ENCODE measurements at places on chromosomes 5 and 9.

DNA sequence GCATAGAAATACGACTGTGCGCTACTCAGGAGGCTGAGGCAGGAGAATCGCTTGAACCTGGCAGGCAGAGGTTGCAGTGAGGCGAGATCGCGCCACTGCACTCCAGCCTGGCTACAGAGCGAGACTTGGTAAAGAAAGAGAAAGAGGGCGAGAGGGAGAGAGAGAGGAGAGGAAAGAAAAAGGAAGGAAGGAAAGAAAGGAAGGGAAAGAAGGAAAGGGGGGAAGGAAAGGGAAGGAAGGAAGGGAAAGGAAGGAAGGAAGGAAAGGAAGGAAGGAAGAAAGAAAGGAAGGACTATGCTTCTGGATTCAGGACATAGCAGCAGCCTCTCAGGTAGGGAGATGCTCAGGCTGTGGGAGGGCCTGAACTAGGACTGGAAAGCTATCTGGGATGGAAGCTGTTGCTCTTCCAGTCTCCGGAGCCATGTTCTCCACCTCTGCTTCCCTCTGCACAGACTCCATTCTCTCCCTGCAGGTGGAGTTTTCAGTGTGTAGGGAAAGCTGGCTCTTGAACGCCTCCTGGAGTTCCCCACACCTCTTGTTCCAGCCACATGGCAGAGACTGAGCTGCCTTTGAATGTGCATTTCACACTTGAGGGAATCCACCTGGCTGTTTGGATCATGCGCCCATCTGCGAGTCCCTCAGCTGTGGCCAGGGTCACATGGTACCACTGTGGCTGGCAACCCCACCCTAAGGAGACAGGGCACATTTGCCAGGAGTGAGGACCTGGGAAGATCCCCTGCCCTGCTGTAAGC lies 9.1 kb downstream of the SWI5 start:
- no peak for DNase-seq

- DNase-seq = no peak
These were observed at the start of gene SHROOM1 for GRCh38 chr5:132830436-132831094. Gene SHROOM1 (minus strand): TSS chr5:132830647. CDS start chr5:132826140, 4,507 bp downstream.

- no peak for DNase-seq
These were observed 76.5 kb downstream of the PHF2 start for GRCh38 chr9:93652604-93653592.

- DNase-seq = no peak
These were observed 38.0 kb upstream of the OLFM1 start for GRCh38 chr9:135049460-135049859.

- DNase-seq = no peak
These were observed 555.0 kb downstream of the RAB3C start for GRCh38 chr5:59137846-59138245.

GRCh38 chr9:109117856-109118807 lies 1.6 kb downstream of the TMEM245 start:
- peak; percentile 83 for DNase-seq

DNA sequence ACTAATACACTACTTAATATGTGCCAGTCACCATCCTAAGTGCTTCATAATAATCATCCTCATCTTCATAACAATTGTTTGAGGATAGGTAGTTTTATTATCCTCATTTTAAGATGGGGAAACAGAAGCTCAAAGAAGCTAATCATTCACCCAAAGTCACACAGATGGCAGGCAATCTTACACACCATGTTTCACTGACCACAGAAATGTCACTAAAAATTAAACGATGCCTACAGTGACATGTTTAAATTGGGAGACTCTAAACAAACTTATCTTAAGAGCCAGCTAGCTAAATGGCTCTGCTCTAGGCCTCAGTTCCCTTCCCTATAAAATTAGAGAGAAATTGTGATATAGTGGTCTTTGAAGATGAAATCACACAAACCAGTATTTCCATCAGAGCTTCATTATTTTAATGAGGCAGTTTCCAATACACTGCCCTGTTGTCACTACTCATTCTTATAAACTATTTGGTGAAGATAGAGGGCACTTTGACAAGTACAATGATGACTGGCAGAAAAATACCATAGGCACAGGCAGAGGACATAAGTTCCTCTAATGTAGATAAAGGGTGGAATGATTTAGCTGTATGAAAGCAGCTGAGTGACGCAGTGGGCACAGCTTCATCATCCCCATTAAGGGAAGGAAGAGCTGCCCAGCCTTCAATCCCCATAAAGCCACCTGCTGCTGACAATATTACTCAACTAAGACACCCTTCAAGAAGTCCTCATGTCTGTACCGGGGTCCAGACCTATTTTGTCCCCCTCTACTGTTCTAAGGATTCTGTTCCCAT lies 224.1 kb downstream of the ACTL7B start:
- DNase-seq = no peak

- DNase-seq = no peak
These were observed 221.7 kb downstream of the FGF10 start for GRCh38 chr5:44167540-44167939.

DNA sequence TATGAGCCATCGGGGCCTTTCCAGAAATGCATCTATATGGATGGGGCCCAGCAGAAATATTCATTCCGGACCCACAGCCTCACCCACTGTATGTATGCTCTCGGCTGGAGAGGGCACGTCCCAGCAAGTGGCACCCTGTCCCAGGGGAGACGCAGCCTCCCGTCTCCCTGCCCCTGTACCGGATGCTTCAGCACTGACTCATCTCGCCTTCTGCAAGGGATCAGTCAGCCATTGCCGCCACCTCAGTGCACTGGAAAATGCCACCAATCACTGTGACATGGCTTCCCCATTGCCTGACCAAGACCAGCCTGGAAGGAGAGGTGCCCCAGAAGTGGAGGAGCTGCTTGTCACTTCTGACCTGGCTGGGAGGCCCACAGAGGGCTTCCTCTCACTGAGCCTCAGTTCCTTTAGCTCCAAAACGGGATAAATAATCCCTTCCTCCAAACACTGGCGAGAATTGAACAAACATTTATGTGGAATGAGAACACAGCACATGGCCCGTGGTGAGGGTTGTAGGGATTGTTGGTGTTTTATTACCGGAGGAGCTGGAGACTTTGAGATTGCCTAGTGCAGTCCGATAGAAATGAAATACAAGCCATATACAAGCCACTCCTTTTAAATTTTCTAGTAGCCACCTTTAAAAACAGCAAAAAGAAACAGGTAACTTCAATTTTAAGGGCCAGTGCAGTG lies 43.9 kb upstream of the ORM1 start:
- DNase-seq = no peak

DNA sequence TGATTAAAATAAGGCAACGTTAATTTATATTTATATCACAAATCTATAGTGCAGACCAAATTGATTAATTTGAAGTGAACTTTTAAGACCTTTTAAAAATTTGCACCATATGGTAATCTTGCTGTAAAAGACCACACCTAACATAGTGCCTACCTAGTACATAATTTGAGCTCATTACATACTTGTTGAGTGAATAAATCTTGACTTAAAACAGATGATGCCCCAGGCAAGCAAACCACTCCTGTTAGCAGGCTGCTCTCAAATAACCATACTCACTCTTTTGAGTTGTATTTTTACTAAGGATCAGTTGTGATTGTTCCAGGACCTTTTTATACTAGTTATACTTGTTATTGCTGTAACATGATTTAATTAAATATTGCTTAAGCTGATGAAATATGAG lies 27.2 kb downstream of the CMYA5 start:
- DNase-seq = no peak

GRCh38 chr9:134469041-134469875 lies 143.0 kb downstream of the RXRA start:
- no peak for DNase-seq

DNA sequence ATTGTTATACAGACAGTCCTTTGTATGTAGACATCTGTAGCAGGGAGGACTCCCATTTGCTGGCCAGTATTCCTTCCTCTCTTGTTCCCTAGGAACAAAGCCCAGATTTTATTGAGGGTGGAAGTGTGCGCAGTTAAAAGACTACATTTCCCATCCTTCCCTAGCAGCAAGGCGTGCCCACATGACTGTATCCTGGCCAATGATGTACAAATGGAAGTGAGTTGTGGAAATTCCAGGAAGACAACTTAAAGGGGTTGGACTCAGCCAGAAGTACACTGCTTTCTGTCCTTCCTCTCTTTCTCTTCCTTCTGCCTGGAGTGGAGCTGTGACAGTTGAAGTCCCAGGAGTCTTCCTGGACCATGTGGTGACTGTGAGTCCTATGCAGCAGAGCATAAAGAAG lies 89.0 kb downstream of the HRH2 start:
- no peak for DNase-seq

DNA sequence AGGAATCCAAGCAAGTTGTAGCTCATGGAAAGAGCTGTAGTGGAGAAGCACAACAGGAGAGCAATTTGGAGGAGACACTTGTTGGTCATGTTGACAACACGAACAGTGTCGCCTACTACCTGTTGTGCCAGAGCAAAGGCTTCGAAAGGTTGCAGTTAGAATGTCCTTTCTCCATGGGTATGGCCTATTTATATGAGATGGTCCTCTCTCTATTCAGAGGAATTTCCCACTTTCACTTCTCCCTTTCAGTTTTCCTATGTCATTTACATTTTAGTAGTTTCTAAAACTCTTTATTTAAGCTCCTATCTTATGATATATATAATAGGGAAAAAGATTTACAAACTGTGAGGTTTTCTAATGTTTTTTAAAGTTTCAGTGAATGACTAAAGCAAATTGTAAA lies at the start of gene IFNB1:
Gene IFNB1 (minus strand): TSS at position 162 of the 400 bp plus-strand sequence. CDS start 73 bp downstream, at position 89.
- no peak for DNase-seq

- no peak for DNase-seq
These were observed 27.9 kb downstream of the IPPK start for GRCh38 chr9:92642041-92642451.

DNA sequence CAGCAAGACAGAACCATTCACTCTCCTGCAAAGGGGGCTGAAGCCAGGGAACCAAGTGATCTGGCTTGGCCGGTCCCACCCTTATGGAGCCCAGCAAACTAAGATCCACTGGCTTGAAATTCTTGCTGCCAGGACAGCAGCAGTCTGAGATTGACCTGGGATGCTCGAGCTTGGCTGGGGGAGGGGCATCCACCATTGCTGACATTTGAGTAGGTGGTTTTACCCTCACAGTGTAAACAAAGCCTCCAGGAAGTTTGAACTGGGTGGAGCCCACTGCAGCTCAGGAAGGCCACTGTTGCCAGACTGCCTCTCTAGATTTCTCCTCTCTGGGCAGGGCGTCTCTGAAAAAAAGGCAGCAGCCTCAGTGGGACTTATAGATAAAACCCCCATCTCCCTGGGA lies 60.5 kb downstream of the TNFSF8 start:
- peak; percentile 33 for DNase-seq

DNA sequence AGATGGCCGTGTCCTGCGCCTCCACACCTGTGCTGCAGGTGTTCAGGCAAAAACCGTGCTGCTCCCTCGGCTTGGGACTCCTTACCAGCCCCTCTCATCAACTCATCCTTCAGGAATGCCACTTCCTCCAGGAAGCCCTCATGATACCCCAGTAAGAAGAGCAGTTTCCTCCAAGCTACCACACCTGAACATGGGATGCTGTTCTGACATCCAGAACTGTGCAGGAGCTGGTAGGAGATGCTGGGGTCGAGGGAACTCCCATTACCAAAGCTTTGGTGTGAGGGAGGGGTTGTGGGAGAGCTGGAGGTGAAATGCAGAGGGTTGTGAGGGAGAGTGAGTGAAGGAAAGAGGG lies 18.9 kb downstream of the CARD19 start:
- DNase-seq = no peak

DNA sequence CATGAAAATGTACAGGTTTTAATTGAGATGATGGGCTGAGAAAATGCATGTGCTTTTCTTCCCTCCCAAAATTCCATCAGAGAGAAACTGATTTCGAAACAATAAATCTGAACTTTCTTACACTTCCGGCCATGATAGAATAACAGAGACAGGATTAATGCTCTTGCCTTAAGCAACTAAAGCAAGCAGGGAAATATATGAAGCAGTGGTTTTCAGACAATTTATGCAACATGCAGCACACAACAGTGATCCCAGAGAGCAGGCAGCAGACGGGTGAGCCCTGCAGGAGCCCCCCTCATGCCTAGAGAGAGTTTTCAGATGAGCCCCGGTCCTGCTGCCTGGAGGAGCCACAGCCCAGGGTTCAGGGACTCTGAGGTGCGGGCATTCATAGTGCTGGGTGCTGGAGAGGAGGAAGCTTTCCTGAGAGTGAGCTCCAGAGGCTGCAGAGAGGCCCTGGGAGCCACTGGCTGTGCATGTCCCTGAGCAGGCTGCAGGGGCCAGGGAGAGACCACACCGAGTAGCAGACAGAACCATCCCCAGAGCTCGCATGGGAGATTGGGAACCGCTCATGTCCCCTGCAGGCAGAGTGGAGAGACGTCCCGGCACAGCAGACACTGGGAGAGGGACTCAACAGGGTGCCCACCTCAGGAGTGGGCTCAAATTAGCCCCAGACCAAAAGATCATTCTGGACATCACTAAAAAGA lies 143.5 kb downstream of the OLFM1 start:
- no peak for DNase-seq

GRCh38 chr9:126451316-126451885 lies 124.8 kb downstream of the MVB12B start:
- DNase-seq = no peak

DNA sequence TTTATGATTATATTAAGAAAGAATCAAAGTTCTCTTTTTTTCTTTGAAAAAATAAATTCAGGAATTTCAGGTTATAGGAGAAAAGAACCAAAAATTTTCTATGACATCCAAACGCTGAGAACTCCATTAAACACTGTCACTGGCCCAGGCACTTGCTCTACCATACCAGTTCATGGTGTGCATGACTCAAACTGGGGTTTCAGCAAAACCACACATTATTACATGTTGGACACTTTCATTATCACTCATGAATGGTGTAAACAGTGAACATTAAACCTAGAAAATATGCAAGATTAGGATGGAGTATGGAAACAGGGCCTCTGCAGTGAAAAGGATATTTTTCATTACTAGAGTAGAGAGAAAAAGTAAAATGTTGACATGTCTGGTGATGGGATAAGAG lies 369.9 kb upstream of the FAM174A start:
- DNase-seq = no peak

GRCh38 chr9:21813575-21814473 lies 11.4 kb downstream of the MTAP start:
- peak; percentile 88 for DNase-seq

DNA sequence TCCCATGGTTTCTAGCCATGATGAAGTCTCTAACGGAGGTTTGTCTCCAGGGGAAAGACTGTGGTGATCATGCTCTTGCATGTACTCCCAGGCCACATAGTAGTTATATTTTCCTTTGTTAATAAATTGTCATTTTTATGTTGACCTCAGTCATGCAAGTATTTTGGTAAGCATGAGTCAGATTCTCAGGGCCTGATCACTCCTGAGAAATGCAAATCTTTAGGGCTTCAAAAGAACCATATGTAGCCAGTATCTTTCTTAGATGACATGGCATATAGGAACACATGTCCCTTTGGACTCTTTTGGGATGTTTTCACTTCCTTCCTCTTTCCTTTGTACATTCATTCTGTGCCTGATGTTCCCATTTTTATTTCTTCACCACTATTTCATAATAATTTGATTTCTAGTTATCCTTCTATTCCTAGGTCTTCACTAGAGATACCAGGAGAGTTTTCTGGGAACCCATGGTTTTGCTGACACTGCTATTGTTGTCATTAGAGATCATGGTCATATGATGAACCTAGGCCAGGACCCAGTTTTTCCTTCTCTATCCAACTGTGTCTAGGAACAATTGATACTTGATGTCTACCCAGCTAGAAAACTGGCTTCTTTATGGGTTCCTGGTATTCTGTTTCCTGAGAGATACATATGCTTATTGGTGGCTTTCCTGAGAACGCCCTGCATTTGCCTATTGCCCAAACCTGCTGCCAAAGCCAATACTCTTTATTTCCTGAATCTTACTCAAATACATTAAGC lies 248.1 kb upstream of the NREP start:
- DNase-seq = no peak

All from CD4-positive, alpha-beta T cell treated with Interleukin-2 at 100 ng/mL for 4 hours (primary cell).